ENCODE measurements at places on chromosomes 3 and 15. TPM values are rescaled to one million over a fixed set of nuclear protein-coding genes. Genes with fewer than 3 reads are reported as not detected.

- no peaks in the 10 kb centered on the region for H3K4me1 ChIP-seq
- no peaks in the 10 kb centered on the region for H3K36me3 ChIP-seq
- H3K4me3 ChIP-seq = no peak overlapping the region
- H3K27me3 ChIP-seq = no peaks in the 10 kb centered on the region
Measured at GRCh38 chr15:24862726-24863521, 91.9 kb upstream of the SNRPN start.

The TRPM7 gene
- total RNA-seq = 58.7 TPM

The ACKR4 gene
- total RNA-seq = not detected

The TMEM158 gene
- not detected for total RNA-seq

Data from activated T-cell treated with anti-CD3 and anti-CD28 coated beads, Interleukin-2, amount 50 U/mL, for 72 hours (primary cell).